ENCODE measurements at places on chromosomes 4 and X.
A peak's percentile ranks its signal among the peaks of the same experiment; 100 is the strongest.

DNA sequence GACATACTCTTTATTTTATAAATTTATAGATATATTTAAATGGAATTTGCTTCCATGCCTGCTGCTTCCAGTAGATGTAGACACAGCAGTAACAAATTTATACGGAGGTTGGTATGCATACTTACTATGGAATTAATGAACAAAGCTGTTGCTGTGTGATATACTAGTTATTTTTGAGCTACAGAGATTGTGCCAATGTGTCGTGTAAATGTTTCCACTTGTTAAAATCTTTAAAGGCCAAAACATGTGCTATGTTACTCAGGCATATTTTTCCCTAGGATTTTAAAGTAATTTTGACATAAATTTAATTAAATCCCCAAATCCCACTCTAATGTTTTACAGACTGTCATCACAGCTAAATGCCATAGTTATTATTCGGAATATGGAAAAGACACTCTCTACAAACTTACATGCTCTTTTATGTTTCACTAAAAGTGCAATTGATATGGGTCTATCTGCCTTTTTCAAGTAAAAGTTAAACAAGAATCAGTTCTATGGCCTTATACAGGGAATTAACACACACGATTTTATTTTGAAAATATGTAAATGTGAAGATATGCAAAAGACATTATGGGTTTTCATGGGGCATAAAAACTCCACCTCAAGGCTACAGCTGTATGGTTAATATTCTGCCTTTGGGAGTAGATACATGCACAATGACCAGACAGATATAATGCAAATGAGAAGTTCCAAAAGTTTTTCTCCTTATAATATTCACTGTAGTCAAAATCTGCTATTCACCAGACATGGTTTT, 256.8 kb downstream of the FSTL5 start:
- DNase-seq, result no peak

- no peak for DNase-seq
Measured at GRCh38 chr4:55834086-55834795, 14.7 kb downstream of the EXOC1L start.

GRCh38 chr4:54400802-54401201, 171.7 kb downstream of the PDGFRA start:
- peak; percentile 85 for DNase-seq

DNA sequence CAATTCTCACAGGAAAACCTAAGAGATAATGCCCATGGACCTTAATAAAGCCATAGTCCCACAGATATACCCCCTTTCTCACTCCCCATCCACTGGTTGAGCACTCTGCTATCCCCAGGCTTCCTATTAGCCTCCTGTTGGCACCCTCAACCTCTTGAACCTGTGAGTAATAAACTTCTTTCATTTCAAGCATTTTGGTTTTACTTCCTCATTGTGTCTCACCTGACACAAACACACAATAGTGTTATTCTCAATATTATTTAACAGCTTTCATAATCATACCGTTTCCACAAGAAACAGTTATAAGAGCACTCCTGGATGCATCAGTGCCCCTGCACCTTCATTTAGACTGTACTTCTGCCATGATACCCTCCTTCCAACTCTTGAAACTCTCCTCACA, 56.8 kb downstream of the TRPC5 start:
- DNase-seq, result no peak

- no peak for DNase-seq
Measured at GRCh38 chr4:66059136-66059535, 388.8 kb upstream of the EPHA5 start.

DNA sequence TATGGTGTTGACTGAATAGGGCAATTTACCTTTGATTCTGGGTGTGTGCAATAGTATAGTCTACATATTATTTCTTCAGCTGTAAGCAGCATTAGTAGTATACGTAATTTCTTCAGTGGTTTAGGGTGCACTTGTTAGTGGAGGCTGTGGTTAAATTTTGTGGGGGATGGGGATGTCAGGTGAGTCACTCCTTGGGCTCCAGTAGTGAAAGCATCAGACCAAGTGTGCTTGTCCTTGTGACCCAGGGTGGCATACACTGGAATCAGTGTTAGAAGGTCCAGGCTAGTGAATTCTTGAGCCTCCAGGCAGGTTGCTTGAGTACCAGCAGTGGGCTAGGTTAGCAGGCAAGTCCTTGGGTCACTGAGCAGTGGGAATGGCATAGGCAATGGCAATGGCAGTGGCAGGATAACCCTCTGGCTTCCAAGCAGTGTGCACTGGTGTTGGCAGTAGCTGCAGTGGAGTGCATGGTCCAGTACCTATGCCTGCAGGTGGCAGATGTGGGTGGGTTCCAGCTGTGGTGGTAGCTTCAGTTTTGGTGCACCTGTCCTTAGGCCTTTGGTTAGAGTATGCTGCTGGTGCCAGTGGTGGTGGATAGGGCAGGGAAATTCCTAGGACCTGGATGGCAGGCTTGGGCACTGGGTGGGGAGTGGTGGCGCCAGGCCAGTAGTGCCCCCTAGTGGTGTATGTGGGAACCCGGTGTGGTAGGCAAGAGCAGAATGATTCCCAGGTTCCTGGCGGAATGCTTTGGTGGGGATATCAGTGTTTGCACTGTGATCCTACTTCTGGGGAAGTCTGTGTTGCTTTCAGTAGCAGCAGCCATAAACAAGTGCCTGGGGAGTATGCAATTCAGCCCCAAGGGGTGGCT, 531.0 kb downstream of the SMARCA1 start:
- no peak for DNase-seq

GRCh38 chr4:126369076-126369475, 1054.3 kb downstream of the FAT4 start:
- no peak for DNase-seq

DNA sequence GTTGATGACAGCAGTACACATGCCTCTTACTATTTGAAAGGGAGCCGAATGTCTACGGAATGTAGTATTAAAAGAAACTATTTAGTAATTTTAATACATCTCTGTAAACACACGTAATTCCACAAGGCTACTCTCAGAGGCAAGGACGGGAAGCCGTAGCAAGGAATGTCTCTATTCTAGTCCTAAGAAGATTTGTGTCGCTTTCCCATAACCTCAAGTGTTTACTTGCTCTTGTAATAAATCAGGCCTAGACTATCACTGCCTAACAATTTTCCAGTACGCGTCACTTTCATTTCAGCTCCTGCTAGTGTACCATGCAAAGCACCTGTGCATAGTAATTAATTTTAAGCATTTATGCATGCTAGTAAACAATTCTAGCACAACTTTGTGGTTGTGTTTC, 86.7 kb downstream of the OR13H1 start:
- no peak for DNase-seq

GRCh38 chr4:139966383-139966782, 187.6 kb downstream of the MAML3 start:
- DNase-seq, result no peak

GRCh38 chrX:17632942-17633341, 104.4 kb upstream of the SCML1 start:
- no peak for DNase-seq

- DNase-seq, result no peak
Measured at GRCh38 chr4:57575426-57575825, 465.2 kb upstream of the IGFBP7 start.

DNA sequence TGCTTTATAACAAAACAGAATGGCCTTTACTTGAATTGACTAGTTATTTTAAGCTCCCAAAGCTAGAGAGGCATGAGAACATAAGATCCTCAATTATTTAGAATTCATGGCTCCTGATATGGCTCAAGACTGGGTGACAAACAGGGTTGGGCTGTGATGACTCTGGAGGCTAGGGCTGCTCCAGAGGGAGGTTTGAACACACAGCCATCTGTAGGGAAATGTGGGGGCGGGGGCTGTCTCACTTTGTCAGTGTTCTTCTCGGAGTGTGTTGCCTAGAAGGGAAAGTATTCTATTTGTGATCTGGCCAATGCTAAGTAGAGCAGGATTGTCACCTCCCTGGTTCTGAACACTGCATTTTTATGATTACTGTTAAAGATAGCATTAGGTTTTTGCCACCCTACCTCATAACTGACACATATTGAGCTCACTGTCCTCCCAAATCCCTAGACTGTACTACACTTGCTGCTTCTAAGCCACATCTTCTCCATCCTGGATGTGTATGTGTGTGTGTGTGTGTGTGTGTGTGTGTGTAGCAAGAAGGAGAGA, 45.9 kb downstream of the VSIG4 start:
- DNase-seq, result no peak

DNA sequence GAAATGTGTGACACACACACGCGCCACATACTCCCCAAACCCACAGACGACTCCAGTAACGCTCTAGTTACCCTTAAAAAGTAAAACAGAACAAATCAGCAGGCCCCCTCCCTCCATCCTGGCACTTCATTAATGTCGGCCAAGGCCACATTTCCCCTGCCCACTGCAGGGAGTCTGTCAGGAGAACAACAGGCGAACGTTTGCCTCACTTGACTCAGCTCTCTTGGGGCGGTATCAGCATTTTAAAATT, 671 bp upstream of the FHIP1A start:
- no peak for DNase-seq

GRCh38 chr4:124854968-124855367, 142.4 kb upstream of the ANKRD50 start:
- no peak for DNase-seq

DNA sequence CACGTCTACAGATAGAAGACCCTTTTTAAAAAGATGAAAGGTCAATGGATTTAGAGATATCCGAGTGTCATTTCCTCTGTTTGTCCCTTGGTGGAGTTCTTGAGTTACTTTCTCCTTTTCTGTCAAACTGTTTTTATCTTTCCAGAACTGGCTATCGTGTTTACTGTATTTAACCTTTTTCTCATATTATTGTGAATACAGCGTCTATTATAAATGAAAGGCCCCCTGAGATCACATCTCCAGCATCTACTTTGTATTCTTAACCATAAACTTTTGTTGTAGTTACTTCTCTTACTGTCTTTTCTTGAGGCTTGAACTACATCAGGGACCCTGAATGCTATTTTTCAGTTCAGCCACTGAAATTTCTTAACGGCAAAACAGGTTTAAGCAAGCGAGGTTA, 4.0 kb upstream of the PCDH7 start:
- DNase-seq, result peak; percentile 87

- DNase-seq, result no peak
Measured at GRCh38 chr4:38747629-38748028, 35.2 kb downstream of the TLR10 start.

GRCh38 chrX:68794461-68794860, 34.4 kb upstream of the EFNB1 start:
- no peak for DNase-seq

DNA sequence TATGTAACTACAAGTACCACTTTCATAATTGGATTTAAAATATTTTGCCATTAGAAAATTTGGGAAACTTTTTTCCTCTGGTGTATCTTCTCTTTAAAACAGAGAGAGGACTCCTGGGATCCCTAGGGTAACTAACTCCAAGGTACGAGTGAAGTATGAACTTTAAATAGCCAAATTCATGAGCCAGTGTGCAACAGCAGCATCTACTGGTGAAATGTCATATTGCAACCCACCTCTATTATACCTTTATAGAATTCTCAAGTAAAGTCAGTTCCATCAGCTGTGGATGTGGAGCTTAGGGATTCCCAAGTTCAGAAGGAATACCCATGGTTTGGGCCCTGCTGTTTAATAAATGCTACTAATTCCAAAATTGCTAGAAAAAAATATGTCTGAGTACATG, 282.7 kb upstream of the TAPT1 start:
- no peak for DNase-seq

DNA sequence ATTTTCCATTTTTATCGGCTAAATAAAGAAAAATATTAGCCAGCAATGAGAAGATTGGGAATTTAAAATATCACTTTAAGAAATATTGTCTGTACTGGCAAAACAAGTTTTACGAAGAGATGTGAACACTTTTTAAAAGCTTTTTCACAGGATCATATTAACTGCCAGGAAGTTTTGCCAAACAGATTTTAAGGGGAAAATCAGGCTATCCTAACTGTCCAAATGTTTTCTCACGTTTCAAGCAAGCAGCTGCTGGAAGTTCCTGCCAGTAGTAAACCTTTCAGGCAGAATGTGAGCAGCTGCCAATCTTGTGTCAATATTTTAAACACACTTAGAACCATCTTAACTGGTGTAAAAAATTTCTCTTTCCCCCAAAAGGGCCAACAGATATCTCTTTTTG, 101.1 kb downstream of the ADGRL3 start:
- no peak for DNase-seq

DNA sequence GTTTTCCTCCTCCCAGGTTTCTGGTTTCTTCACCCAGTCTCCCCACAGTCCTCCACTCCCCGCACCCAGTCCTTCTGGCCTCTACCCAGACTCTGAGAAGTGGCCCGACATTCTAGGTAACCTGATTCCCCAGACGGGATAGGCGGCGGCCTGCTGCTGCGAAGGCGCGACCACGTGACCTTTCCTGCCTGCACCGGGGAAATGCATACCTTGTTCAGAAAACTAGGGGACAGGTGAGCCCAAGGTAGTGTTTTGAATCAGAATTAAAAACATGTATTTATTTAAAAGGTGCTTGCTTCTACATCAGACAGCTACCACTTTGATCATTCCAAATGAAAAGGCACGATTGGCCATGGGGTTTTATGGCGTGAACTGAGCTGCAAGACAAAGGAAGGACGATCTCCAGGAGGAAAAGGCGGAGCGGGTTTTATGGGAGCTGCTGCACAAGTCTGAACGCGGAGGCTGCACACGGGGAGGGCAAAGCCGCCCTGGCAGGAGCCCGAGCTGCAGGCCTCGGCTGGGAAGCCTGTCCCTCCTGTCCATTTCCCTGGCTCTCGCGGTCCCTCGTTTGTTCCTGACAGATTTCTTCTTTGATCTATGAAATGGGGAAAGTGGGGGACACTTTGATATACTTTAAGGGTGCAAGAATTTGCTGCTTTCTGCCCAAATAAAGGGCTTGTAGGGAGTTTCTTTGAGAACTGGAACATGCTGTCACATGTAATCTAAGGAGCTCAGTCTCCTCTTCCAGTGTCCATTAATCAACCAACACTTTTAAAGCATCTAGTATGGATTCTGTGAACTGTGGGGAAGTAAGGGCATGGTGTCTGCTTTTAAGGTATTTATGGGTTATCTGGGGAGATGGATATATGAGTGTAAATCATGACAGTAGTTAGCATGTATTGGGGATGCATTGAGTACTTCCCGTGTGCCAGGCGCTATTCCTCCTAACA, 150.9 kb downstream of the SPRY1 start:
- no peak for DNase-seq

GRCh38 chrX:140318296-140318695, 186.6 kb downstream of the SOX3 start:
- no peak for DNase-seq
